ENCODE measurements at places on chromosomes 5 and 9. TPM values are rescaled to one million over a fixed set of nuclear protein-coding genes. Genes with fewer than 3 reads are reported as not detected.

PCDHGA10 gene
- 43.0 TPM for total RNA-seq

SLC31A2 gene
- 2.1 TPM for total RNA-seq

DNA sequence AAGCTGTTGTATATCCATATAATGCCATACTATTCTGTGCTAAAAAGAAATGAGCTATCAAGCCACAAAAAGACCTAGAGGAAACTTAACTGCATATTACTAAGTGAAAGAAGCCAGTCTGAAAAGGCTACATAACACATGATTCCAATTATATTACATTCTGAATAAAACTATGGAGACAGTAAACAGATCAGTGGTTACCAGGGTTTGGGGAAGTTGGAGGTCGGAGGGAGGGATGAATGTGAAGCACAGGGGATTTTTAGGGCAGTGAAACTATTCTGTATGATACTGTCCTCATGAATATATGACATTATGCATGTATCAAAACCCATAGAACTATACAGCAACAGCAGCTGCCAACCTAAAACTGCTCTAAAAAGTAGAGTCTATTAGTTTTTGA is 5.6 kb upstream of the RFK start:
- DNase-seq, result no peak

- no peak for DNase-seq
Observed at GRCh38 chr9:129218272-129218625, 40.2 kb upstream of the IER5L start.

- no peak for DNase-seq
Observed at GRCh38 chr9:14326264-14326826, 12.4 kb upstream of the NFIB start.

GRCh38 chr5:128271859-128272464 is 188.4 kb downstream of the SLC12A2 start:
- no peak for DNase-seq

- no peak for DNase-seq
Observed at GRCh38 chr5:133945568-133945967, 22.9 kb downstream of the C5orf15 start.

DNA sequence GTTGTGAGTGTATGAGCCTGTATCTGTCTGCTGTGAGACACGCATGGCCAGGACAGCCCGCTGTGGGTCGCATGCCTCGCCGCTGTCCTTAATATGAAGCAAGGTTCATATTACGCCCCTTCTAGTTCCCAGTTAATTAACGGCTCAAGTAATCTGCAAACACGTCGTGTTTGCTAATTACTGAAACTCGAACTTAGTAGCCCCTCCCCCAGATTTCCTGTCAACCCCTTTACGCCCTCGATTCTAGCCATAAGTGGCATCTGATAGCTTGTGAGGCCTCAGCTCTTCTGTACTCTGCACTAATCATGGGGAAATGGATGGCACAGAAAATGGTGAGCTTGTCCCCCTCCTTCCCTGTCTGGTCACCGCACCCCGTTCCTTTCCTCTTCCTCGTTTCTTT is 116.9 kb upstream of the OTULINL start:
- DNase-seq, result no peak

Data from endothelial cell (in vitro differentiated cells).